Activated T-cell treated with anti-CD3 and anti-CD28 coated beads for 24 hours (primary cell): ENCODE measurements at places on chromosomes 16 and 17.

GRCh38 chr17:3994221-3994576 is 30.0 kb upstream of the ATP2A3 start:
- no peak for DNase-seq

- DNase-seq: no peak
These were observed 168.8 kb downstream of the CYLD start for GRCh38 chr16:50910736-50911100.

DNA sequence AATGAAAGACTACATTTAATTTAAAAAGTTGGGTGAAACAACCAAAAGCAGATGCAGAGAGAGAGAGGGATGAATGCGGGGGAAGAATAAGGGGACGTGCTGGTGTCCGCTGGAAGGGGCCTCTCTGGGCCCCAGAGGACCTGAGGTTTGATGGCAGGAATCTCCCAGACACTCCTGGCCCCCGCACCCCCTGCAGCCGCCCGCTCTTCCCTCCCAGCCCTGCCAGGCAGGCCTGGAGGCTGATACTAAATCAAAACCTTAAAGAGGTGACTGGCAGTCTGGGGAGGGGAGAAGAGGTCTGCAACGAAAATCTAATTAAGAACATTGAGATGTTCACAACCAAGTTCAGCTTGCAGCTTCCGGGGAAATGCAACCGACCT is 2.4 kb downstream of the FOXL1 start:
- DNase-seq: no peak

GRCh38 chr17:38532451-38532850 is 73.3 kb downstream of the SRCIN1 start:
- DNase-seq: no peak

GRCh38 chr16:85834741-85835140 is 35.2 kb downstream of the COX4I1 start:
- DNase-seq: no peak
